ENCODE measurements at places on chromosomes 6 and 20.

DNA sequence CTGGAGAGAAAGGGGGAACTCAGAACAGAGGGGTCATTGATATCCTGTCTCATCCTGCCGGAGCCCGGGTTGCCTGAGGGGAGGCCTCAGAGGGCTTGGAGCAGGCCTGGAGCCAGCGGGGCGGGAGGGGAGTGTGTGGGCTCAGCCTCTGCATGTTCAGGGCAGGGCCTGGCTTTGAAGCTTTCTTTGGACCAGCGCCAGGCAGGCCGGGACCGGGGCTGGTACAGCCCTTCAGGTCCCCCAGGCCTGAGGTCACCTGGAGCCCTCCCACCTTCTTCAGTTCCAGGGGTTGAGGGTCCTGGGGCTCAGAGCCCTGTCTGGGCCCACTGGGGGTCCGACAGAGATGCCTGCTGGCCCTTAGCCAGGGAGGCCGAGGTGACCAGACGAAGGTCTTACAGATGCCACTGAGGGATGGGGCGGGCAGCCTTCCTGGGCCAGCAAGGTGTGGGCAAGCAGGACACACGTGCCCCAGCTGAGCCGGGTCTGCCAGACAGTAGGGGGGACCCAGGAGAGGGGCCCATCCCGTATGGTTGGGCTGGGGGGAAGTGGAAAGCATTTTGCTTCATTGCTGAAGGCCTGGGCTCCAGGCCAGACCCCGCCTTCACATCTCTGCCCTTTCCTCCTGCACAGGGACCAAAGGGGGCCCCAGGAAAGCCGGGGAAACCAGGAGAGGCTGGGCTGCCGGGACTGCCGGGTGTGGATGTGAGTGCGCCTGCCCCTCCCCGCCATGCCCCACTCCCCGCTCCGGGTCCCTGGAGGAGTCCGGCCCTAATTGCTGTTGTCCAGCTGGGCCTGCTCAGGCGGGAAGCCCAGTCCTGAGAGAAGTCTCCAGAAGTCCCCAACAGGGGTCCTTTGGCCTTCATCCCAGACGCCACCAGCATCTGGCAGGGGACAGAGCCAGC lies 2.0 kb downstream of the COL9A3 start:
- peak; percentile 55 for DNase-seq

DNA sequence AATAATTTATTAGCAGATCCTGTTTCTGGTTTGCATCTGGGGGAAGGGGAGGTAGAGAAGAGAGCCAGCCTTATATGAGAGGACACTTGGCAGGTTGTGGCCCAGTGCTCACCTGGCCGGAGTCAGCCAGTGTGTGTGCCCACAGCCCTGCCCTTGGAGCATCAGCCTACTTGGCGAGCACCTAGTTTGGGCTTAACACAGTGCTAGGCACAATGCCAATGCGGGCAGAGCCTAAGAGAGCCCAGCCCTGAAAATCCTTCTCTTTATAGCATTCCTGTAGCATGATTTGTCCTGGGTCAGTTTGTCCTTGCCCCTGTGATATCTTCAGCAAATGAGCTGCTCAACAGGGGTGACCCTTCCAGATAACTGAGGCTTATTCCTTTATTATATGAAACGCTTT lies 73.0 kb downstream of the SLX4IP start:
- no peak for DNase-seq

- no peak for DNase-seq
These were observed 11.6 kb downstream of the NOTCH4 start for GRCh38 chr6:32212076-32212760.

DNA sequence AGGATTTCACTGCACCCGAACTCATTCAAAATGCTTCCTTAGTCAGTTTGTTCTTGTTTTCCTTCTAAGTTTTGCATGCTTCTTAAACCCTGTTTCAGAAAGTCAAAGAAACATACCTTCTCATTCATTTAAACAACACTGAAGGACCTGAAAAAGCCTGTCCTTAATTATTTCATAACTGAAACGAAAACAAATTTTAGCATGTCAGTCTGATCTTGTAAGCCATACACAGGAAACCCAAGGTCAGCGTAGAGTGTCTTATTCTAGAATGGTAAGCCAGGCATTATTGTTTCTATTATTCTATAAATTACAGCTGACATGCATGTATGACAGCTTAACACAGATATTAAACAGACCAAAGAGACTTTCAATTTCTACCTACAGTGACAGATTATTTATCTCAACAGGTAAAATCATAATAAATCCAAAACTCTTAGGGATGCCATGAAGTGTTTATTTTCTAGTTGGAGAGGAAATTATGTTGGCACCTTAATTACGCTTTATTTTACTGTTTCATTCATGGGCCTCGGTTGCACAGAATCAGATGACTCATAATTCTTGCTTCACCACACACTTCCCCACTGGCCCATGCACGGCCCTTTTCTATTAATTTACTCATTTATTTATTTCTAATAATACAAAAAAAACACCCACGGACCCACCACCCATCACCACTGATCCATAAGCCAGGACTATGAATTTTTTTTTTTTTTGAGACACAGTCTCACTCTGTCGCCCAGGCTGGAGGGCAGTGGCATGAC lies 39.3 kb upstream of the DUSP22 start:
- DNase-seq, result no peak

DNA sequence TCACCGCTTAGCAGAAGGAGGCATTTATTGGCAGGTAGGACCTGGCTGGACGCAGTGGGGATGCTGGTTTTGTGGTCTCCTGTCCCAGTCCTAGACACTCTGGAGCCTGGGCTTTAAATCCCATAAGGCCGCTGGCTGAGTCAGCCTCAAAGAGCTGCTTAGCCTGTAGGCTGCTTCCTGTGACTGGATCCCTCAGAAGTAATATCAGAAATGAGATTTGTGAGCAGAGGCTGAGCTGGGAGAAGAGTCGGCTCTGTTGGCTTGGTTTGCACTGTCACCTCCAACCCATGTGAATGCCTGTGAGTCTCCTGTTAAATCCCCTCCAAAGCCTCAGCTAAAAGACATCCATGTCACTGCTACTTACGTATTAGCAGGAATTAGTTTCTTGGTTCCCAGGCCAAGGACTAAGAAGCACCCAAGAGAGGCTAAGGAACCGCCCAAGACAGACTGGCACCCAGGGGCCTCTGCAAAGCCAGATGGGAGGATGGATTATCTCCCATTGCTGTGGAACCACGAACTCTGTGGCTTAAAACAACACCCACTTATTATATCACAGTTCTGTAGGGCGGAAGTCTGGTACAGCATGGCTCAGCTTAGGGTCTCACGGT lies 289.4 kb downstream of the CDC5L start:
- no peak for DNase-seq

- DNase-seq, result no peak
These were observed 132.8 kb downstream of the LAMA2 start for GRCh38 chr6:129015721-129016120.

DNA sequence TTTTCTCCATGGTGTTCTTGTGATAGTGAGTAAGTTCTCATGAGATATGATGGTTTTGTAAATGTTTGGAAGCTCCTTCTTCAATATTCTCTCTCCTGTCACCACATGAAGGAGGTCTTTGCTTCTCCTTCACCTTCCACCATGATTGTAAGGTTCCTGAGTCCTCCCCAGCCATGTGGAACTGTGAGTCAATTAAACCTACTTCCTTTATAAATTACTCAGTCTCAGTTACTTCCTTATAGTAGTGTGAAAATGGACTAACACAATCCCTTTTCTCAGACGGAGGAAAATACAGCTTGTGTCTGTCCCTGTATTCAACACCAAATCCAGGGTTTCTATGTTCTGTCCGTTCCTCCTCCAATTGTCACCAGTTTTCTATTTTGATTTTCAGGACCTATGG lies 181.0 kb downstream of the ALDH8A1 start:
- no peak for DNase-seq

DNA sequence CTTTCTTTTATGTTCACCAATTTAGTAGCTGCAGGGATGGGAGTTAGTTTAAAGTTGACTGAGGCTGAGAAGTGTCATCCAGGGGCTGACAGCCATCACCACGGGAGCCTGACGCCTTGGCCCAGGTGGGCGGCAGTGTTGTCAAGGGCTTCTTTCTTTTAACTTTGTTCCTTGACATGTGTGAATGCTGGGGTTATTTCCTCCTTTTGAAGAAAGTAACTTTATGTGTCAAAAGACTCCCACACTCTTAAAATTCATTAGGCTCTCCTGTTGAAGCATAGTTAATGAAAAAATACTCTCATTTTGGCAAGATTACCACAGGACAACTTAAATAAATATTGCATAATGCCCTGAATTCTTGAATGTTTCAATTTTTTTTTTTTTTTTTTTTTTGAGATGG lies 50.0 kb downstream of the SASH1 start:
- DNase-seq, result no peak

DNA sequence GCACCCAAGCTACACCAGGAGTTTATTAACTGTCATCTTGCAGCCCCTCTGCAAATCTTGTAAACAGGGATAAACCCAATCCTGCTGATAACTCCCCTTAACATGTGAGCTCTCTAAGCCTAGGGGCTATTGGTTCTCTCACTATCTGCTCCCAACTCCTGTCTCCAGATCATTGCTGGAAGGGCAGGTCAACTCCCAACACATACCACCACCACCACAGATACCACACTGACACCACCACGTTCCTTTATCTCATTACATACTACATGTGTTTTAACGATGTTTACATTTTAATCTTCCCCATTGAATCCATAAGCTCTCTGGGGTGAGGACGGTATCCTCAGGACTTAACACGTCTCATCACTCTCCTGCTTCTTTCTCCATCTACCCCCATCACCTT lies 51.8 kb downstream of the SIM1 start:
- DNase-seq, result no peak

DNA sequence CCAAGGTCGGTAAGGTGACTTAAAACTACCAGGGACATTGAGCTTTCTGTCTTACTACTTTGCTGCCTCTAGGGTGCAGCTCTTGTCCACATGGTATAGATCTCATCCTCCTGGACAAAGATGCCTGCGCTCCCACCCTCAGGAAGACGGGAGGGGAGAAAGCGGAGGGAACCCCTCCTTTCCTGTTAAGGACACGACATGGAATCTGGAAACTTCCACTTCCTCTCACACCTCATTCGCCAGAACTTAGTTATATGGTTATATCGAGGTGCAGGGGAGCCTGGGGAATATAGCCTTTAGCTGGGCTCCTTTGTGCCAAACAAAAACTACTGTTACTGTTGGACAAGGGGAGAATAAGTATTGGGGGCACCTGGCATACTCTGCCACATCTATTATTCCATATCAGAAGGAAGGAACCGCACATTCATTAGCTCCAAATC lies 224.3 kb upstream of the TSHZ2 start:
- DNase-seq, result no peak

GRCh38 chr6:33320315-33321181 lies 3.0 kb upstream of the ZBTB22 start:
- DNase-seq, result no peak

DNA sequence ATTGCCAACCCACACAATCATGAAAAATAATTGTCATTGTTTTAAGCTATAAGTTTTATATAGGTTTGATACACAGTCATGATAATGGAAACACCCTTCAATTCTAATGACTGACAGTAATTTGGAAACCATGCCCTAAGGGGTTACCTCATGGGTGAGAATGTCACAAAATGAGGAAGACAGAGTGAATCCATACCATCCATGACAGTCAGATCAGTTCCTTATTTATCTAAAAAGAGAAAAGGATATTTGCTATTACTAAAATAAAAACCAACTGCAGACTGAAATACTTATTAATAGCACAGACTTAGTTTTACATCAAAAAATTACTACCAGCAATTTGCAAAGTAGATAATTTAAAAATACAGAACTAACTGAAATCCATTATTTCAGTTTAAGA lies 437.8 kb downstream of the UTRN start:
- DNase-seq, result no peak

DNA sequence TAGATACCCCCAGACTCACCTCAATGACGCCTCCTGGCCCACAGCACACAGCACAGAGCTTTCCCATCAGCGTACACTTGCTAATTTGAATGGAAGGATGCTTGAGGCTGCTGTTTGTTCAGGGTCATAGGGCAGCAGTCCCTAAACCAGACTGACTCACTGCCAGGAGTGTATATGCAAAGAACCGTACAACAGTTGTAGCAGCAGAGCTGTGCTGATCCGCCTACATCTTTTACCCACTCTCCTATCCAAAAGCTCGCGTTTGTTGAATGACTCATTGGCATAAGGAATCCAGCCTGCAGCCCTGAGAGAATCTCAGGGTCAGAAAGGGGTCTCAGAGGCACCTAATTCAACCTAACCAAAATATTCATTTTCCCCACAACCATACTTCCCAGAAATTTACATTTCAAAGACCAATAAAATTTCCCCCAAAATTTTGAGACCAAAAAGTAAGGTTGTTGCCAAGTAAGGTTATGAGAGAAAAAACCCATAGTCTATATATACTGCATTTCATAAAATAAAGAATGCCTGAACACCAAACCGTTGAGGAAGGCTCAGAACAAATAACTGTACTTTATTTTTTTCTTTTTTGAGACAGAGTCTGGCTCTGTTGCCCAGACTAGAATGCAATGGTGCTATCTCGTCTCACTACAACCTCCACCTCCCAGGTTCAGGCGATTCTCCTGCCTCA lies 35.3 kb upstream of the CCND3 start:
- no peak for DNase-seq

GRCh38 chr6:150687508-150687907 lies 87.8 kb downstream of the PLEKHG1 start:
- no peak for DNase-seq

DNA sequence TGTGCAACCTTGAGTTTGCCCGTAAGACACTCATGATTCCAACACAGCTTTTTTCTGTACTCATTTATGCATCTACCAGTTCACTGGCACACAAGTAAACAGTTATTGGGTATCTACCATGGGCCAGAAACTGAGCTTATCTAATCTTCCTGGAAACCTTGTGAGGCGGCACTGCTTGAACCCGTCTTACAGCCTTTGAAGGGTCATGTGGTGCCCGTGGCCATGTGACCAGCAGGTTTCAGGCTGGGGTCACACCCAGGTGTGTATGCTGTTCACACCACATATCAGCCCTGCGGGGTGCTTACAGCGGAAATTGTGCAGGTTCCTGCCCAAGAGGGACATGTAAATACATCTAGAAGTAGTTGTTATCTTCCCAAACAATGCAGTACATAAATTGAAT lies 6.1 kb downstream of the THBD start:
- DNase-seq, result no peak

- peak; percentile 78 for DNase-seq
These were observed 20.1 kb downstream of the MRPS18A start for GRCh38 chr6:43667245-43668150.

DNA sequence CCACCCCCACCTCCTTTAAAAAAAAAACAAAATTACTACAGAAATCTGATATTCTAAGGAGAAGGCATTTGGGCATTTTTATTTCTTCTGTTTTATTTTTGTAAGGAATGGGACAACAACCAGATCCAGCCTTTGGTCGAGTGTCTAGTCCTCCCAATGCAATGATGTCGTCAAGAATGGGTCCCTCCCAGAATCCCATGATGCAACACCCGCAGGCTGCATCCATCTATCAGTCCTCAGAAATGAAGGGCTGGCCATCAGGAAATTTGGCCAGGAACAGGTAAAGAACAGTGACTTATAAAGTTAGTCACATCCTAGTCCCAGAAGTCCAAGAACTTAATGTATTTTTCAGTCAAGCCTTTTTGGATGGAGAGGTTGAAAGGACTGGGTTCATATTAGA lies 133.0 kb downstream of the SULF2 start:
- DNase-seq, result no peak

- no peak for DNase-seq
These were observed 44.9 kb upstream of the DST start for GRCh38 chr6:56687551-56687950.

GRCh38 chr20:44400970-44401769 lies 45.7 kb downstream of the HNF4A start:
- DNase-seq, result no peak
